Stimulated activated CD8-positive, alpha-beta memory T cell treated with anti-CD3 and anti-CD28 coated beads, Interleukin-12 subunit alpha, Interleukin-12 subunit beta, amount 100 ng/mL, for 1 hour (primary cell): ENCODE measurements at places on chromosomes 3 and 15.

DNA sequence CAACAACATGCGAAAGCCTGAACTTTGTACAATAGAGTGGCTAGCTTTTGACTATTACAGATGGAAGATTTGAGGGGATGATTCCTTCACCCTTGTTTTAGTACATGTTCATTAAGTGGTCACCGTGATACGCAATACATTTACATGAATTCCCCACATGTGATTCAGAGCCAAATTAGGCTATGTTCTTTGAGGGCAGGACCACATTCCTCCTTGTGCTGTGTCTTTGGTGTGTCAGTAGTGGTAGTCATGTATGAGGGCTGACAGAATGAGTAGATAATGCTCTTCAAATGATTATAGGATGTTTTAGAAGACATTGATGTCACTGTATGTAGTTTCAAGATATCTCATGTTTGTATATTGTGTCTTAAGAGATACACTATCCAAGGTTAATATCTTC, 12.1 kb downstream of the PTPRG start:
- DNase-seq: no peak

DNA sequence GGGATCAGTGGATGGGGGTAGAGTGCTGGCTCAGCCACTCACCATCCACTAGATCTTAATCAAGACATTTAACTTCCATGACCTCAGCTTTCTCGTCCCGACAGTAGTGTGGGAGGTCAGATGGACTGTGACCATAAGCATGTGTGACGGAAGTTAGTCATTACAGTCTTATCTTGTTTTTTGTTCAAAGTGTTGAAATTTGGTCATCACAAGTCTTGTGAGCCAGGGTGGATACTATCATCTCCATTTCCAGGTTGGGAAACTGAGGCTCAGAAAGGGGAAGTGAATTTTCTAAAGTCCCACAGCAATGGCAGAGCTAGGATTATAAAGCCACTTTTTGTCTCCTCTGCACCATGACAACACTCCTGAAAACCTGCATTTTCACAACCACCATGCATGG, 32.0 kb upstream of the ITGA11 start:
- no peak for DNase-seq

DNA sequence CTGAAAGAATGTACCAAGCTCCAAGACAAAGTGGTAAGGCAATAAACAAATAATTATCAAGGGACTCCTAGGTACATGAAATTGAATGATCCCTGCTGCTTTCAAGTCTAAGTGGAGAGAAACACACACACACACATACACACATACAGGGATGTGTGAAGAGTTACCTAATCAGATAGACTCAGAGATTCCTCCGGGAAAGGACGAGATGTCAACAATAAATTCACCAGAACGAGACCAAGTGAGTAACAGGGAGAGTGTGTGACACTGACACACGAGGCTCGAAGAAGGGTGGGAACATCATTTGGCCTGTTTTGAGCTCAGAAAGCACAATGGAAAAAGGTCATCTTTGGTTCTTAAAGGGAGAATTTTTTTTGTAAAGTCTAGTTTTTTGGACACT, 13.4 kb downstream of the LRIG1 start:
- no peak for DNase-seq

DNA sequence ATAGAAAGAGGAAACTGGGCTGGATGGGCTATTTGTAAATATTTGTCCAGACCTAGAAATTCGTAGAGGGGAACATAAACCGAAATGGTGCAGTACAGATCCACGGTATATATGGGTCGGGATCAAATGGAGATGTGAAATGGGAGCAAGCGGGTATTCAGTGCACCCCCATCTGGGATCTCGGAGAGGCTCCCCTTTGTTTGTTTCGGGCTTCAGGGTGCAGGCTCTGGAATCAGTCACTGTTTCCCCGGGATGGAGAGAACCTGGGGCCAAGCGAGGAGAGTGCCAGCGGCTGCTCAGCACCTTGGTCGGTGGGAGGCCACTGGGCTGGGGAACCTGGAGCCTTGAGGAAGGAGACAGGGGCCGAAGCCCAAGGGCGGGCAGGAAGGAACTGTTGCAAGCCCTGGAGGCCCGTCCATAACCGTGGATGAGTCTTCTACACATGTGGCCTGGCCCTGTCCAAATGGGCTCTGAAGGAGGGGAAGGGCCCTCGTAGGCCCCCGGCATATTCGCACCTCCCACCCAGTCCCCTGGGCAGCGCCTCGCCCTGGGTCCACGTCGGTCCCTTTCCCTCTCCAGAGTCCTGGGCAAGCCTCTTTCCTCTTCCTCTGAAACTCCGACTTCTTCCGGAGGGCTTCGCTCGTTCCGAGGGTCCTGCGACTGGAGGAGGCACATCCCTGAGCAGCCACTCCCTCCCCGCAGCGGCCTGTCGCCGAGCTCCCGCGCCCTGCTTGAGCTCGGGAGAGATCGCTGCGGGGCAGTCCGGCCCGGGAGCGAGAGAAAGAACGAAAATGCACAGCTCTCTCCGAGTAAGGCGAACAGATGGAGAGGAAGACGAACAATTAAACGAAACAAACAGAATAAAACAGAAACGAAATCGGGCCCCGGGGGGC, 3.0 kb downstream of the ISL2 start:
- no peak for DNase-seq

GRCh38 chr15:99823346-99823745, 90.1 kb upstream of the LYSMD4 start:
- DNase-seq: no peak

GRCh38 chr3:170703121-170703588, 117.3 kb upstream of the SLC7A14 start:
- no peak for DNase-seq

DNA sequence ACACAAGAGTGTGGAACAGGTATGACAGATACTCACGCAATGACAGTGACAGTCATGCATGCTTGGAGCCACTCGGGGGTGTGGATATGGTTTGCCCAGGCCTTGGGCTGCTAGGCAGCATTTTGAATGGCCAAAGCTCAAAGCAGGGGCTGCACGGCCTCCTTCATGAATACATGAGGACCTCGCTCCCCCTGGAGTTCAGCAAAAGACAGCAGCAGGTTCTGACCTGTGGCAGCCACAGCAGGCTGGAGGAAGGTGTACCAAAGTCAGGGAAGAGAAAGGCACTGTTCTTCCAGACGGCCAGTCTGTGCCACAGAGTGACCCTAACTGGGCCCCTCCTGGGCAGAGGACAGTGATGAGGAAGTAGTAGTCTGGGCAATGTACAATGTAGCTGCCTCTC, 88.2 kb upstream of the C2CD4B start:
- DNase-seq: no peak

DNA sequence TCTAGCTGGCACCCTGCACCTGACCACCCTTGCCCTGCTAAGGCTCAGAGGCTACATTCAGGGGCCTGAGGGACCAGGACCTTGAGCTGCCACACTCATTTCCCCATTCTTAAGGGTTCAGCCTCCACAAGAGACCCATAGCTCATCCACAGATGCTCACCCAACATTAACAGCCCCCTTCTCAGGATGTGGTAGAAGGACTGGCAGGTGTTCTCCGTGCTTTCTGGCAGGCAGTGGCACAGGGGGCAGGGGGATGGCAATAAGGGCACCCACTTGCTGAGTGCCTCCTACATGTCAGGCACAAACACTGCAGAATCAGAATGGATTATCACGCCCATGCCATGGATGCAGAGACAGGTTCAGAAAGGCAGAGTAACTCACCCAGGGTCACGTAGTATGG, 9.4 kb downstream of the MAPKAPK3 start:
- no peak for DNase-seq

GRCh38 chr3:115227461-115227860, 80.4 kb upstream of the ZBTB20 start:
- DNase-seq: no peak
